ENCODE measurements at places on chromosomes 3 and 15.

DNA sequence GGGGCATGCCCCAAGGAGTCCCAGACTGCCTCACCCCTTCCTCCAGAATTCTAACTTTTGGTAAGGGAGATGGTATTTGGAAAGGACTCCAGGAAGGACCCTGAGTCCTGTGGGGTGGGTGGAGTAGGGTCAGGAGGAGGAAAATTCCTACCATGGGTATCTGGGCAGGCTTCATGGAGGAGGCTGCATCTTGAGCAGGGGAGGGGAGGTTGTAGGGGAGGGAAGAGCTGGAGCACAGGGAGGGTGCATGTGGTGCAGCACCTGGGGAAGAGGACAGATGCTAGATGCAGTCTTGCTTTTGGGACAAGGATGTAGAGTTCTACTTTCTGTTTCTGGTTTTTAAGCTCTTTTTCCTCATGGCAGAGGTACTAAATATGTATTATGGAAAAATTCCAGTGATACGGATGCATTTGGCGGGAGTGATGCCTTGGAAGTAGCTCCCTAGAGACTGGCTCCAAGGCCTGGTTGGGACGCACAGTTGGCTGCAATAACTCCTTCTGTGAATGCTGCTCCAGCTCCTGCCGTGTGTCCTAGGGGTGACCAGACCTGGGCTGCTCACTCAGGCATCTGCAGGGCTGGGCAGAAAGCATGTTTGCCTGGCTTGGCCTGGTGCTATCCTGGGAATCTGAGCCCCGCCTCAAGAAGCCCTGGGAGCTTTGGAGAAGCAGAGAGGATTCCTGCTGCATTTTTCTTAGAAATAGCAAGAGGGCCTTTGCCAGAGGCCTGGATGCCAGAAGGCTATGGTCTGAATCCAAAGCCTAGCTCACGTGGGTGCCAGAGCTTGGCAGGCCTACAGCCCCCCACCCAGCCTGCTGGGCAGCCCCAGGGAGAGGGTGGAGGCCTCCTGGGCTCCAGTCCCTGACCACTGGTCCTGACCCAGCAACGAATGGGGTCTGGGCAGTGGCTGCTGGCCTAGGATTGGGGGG, 10.1 kb downstream of the SEMA3F start:
- no peak for DNase-seq

- DNase-seq, result no peak
These were observed 43.1 kb downstream of the STARD5 start for GRCh38 chr15:81280696-81281455.

GRCh38 chr3:62534326-62534725, 161.0 kb upstream of the FEZF2 start:
- no peak for DNase-seq

- no peak for DNase-seq
These were observed 17.7 kb upstream of the LAMP3 start for GRCh38 chr3:183180110-183180783.

DNA sequence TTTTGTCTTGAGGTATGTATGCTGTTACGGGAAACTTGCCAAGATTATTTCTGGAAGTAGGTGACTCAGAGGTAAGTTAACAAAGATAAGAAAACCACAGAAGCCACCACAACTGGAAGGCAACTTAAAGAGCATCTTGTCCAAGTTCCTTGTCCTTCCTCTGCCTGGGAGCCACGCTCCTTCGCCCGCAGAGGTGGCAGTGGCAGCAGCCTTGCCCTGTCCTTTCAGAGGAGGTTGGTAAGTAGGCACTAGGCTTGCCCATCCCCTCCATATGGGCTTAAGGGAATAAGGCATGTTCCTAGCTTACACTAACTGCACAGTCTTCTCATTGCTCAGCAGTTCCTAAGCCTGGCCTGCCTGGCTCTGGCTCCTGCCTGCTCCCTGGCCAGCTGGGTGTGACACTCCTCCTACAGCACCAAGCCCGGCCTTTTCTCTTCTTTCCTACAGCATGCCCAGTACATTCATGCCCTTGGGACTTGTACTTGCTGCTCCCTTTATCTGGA, 48.0 kb upstream of the RAB6B start:
- DNase-seq, result no peak

- DNase-seq, result no peak
These were observed 17.1 kb upstream of the CNTN3 start for GRCh38 chr3:74631351-74632140.

DNA sequence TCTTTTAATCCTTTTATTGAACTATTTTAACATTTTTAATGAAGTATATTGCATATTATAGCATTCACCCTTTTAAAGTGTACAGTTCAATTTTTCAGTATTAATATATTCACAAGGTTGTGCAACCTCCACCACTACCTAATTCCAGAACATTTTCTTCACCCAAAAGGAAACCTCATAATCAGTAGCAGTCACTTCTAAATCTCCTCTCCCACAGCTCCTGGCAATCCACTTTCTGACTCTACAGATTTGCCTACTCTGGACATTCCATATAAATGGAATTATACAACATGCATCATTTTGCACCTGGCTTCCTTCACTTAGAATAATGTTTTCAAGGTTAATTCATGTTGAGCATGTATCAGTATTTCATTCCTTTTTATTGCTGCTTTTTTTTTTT, 55.0 kb upstream of the HRH1 start:
- DNase-seq, result no peak

GRCh38 chr15:58138106-58138505, at the start of gene AQP9:
Gene AQP9, plus strand, starts transcription at chr15:58138381. Its CDS starts 185 bp downstream, at chr15:58138566.
- no peak for DNase-seq

GRCh38 chr3:152769523-152769922, 65.4 kb upstream of the P2RY1 start:
- DNase-seq, result no peak

DNA sequence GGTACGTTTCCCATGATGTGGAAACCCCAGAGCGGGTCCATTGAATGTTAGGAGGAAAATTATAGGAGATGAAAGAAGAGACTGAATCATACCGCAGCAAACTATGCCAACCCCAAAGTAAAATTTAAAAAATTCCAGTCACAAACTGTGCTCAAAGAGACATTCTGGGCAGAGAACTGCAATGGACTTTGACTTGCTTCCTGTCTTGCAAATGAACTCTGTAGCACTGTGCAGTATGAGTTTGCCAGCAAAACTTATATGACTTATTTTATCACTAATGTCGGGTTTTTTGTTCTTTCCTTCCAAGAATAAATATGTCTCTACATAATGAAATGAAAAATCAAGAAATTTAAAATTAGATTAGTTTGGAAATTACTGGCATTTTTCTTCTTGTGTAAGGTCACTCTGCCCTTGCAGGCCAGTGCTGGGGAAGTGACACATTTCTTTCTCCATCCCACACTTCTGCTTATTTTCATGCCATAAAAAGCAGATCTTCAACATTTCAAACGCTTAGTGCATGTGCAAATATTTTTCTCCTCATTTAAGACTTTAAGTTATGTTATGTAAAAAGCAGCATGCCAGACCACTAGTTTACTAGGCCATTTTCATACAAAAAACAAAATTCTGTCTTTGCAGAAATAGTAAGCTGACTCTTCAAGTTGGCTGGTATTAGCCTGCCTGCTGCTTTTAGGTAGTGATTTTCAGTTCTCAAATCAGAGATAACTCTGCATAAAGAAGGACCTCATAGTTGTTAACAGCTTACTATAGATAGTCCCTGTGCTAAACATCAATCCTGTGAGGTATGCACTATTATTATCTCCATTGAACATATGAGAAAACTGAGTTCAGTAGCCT, 32.2 kb upstream of the SSR3 start:
- no peak for DNase-seq

DNA sequence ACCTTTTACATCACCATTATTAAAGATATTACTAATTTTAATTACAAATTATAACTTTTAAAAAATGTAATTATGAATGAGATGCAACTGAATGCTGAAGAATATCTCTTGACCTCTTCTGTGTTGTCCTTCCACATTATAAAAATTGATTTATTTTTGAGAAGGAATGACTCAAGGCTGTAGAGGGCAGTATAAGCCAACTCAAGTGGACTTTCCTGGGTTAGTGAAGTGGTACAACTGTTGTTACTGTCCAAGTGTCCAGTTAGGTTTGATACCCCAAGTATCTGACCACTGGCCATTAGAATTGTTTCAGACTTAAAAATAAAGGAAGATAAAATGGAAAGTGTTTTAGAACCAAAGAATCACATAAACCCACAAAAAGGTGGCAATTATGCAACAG, 51.9 kb downstream of the BBX start:
- DNase-seq, result no peak

DNA sequence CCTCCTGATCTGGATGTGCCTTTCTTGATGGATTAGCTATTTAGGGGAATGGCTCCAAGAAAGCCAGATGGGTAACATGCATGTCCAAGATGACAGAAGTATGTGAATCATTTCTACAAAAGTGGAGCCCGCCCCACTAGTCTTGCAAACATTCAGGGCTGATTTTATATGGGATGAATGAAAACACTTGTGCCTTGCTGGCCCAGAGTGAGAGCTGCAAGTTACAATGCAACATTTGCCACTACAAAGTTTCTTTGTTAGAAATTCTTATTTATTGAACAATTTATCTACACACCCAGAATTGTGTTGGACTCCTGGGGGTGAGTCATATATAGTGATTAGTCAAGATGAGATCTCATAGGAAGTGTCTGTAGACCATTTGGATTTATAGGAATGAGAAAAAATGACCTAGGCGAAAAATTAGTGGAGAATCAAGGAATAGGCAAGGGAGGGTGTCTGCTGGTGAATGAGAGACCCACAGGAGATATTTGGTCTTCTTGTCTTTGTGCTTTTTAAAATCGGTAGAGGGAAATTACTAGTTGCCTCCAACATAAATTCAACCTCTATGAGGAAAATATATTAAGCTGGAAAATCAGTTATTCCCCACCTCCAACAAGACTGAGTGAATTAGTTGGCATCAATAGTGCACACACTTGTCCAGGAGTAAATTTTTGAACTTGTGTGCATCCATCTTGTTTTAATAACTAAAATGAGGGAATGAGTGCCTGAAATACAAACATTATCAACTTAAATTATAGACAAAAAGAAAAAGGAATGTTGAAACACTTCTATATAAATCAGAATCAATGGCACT, 53.5 kb upstream of the DCBLD2 start:
- DNase-seq, result no peak

- no peak for DNase-seq
These were observed 136.9 kb upstream of the EIF1B start for GRCh38 chr3:40172560-40172959.

GRCh38 chr15:100821327-100821726, 58.3 kb upstream of the ALDH1A3 start:
- DNase-seq, result no peak

DNA sequence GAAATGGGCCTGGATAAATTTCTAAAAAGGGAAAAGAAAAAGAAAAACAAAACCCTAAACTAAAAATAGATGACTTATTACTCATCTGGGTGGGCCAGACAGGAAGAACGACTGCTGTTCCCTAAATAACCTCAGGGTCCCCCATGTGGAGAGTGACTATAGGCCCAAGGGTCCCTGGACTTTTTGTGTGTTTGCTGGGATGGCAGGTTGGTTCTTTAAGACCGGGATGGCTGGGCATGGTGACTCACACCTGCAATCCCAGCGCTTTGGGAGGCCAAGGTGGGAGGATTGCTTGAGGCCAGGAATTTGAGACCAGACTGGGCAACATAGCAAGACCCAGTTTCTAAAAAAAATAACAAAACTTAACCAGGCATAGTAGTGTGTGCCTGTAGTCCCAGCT, 43.8 kb upstream of the TRA2B start:
- DNase-seq, result no peak

DNA sequence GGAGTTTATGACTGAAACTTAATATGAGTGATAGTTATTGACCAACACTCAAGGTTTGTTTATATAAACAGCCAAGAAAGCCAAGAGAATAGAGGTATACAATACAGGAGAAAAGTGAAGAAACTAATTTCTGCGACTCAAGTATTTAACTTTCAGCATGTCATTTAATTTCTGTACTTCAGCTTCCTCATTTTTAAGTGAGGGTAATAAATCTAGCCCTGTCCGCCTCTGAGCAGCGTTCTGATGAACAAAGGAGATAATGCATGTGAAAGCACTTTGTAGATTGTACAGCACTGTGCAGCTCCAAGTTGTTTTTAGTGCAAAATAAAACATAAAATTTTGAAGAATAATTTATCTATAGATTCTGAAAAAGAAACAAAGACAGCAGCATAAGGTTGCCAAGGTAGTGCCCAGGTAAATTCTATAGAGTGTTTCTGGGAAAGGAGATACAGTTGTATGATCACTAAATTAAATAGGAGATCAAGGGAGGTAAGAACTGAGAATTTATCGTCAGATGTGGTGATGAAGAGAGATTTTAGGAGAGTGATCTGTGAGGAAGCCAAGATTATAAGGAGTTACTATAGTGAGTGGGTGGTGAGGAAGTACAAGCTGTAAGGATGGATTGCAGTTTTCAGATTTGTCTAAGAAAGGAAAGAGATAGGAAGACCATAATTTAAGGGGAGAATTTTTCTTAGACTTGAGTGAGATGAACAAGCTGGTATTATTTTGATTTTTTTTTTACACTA, 71.3 kb downstream of the RASA2 start:
- DNase-seq, result no peak

GRCh38 chr15:85030301-85030929, 48.8 kb downstream of the PDE8A start:
- DNase-seq, result no peak

GRCh38 chr3:14297305-14297704, 105.1 kb upstream of the SLC6A6 start:
- DNase-seq, result no peak

GRCh38 chr3:151460774-151461450, at the start of gene IGSF10:
Gene IGSF10, minus strand, starts transcription at chr3:151461061. Its CDS starts 2,352 bp downstream, at chr3:151458709.
- DNase-seq, result no peak

DNA sequence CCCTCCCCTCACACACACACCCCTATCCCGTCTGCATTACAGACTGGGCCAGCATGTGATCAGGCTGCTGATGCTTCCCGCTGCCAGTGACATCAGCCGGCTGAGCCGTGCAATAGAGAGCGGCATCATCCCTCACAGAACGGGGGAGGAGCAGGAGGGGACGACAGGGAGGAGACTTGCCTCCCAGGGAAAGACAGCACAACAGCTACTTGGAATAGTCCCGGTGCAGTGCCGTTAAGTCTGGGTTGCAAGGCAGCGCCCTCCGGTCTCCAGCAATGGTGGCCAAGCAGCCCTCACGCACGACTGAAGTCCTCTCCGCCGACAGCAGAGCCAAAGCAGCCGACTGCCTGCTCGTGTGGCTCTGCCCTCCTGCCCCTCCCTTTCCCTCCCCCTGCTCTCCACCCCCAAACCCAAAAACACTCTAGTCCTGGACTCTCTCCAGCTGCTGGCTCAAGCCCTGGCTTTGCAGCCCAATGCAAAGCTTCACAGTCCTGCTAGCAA, 31.5 kb upstream of the RPS17 start:
- DNase-seq, result no peak

- DNase-seq, result no peak
These were observed 27.5 kb downstream of the BTLA start for GRCh38 chr3:112471596-112472325.

GRCh38 chr15:55527150-55527549, 19.1 kb upstream of the DNAAF4 start:
- no peak for DNase-seq

- no peak for DNase-seq
These were observed 166.0 kb downstream of the ABHD5 start for GRCh38 chr3:43856761-43857160.

DNA sequence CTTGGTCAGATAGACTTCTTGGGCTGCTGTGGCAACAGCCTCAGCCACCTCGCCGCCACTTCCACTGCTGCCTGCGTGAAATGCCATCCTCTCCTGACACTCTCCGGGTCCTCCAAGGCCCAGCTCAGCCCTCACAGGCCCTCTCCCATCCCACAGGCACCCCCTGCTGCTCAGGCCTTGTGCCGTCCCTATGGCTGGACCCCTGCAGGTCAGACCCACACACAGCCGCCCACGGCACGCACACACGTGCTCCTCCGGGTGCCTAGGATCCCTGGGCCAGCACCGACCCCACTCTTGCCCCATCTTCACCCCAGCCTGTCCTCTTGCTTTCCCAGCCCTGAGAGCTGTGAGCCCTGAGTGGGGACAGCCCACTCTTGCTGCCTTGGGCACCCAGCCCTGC, 19.7 kb downstream of the CFAP100 start:
- DNase-seq, result no peak

All from effector CD4-positive, alpha-beta T cell (primary cell).